ENCODE measurements at places on chromosomes 6 and 20.

- no peak for DNase-seq
Observed at GRCh38 chr20:4451487-4452081, 270.1 kb upstream of the PRND start.

- DNase-seq, result no peak
Observed at GRCh38 chr6:113994934-113995342, 24.0 kb upstream of the HDAC2 start.

- no peak for DNase-seq
Observed at GRCh38 chr6:106273087-106273486, 52.5 kb downstream of the ATG5 start.

DNA sequence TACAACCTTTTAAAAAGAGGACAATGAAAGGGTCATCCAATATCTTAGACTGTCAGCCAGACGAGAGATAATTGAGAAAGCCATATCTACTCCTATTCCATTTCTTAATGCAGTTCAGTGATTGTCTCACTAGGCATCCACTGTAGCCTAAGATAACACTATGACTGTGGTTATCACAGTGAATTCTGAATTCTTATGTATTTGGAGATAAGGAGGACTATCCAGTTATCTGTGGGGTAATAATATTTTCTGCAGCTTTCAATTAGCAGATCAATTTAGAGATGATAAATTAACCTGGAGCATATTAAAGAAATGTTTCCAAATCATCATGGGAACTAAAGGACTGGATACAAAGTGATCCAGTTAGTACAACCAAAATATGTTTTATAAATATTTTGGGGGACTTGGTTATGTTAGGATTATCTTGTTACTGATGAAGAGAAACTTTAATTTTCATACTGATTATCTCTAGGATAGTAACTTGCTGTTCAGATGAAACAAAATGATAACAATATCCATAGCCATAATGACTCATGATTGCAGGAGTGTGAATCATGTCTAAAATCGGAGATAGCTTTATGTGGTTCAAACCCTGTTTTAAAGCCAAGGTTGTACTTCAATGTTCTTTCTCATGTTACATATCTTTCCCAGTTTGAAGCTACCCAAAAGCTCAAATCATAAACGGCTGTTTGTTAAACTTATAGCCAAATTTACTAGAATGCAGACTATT lies 1152.0 kb downstream of the HACE1 start:
- no peak for DNase-seq

- no peak for DNase-seq
Observed at GRCh38 chr20:23399568-23400241, 21.6 kb downstream of the NAPB start.

DNA sequence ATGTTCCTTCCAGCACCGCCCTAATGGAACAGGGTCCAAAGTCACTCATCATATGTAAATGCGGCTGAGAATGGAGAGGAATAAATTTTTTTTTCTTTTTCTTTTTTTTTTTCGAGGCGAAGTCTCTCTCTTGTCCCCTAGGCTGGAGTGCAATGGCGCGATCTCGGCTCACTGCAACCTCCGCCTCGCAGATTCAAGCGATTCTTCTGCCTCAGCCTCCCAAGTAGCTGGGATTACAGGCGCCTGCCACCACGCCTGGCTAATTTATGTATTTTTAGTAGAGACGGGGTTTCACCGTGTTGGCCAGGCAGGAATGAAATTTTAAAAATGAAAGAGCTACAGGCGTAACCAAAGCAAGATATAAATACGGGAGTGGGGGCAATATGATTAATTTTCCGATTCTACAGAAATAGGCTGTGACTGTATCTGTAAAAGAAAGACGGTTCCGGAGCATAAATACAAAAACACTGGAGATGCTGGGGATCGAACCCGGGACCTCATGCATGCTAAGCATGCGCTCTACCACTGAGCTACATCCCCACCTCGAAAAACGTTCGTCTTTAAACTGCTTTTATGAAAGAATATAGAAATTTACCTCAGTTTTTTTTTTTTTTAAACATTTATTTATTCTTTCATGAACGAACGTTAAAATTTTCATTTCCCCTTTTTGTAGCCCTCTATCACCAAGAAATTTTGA lies 132.2 kb downstream of the GPX5 start:
- peak; percentile 38 for DNase-seq

- DNase-seq, result no peak
Observed at GRCh38 chr6:132813173-132813856, 1.1 kb upstream of the RPS12 start.

DNA sequence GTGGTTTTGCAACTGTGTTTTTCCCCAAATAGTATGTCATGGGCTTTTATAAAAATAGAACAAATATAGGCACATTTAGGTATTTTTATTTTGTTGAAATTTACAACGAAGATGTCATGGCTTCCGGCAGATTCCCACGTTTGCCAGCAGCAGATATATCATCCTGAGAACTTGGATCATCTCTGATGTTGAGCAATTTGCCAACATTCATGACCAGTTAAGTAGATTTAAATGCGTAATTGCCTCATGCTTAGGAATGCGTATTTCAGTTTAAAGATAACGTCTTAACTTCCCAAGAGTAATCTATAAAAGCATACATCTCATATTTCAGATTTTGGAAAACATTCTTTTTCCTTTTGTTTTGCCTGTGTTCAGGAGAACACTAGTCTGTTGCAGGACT lies 457.8 kb downstream of the QKI start:
- DNase-seq, result no peak

DNA sequence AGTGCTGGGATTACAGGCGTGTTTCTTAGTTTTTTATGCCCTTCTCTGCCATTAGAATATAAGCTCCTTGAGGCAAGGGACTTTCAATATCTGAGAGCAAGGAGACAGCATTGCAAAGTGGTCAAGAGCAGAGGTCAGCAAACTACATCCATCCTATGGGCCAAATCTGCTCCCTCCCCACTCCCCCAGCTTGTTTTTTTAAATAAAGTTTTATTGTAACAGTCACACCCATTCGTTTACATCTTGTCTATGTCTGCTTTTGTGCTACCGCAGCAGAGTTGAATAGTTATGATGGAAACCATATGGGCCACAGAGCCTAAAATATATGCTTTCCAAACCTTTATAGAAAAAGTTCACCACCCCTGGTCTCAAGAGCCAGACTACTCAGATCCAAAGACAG lies 227.9 kb downstream of the EYA2 start:
- no peak for DNase-seq

DNA sequence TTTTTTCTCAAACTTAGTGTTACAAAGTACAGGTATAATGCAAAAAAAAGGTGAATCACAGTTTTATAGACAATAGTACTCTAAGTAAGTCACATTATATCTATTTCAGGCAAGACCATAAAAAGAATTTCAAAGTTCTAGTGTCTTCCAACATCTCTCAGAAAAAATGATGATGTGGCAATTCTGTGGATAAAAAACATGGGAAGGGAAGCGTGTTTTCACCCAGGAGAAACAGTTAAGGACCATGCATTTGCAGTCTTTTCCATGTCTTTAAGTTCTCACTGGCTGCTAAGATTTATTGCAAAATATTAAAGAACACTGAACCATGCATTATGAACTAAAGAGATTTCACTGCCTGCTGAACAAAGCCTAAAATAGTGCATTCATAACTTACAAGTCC lies 1.8 kb downstream of the SSR1 start:
- DNase-seq, result no peak

- no peak for DNase-seq
Observed at GRCh38 chr6:117425431-117426153, at the start of gene ROS1. Gene ROS1, minus strand, starts transcription at chr6:117425942. Its CDS starts 286 bp downstream, at chr6:117425656.

DNA sequence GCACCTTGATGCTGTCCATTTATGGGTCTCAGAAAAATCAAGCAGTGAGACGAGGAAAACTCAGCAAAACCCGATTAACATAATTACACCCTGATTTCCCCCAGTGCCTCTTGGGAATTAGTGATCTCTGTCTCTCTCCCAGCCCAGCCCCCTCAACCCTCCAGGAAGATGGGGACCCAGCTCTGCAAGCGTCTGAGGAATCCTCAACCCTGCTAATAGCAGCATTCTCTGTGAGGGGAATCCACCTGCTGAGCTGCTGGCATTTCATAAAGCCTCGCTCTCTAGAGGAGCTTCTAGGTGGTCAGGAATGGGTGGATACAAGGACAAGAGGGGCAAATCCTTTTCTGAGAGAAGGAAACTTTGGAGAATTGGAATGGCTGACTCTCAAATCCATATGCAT lies 13.9 kb downstream of the NR2E1 start:
- no peak for DNase-seq

DNA sequence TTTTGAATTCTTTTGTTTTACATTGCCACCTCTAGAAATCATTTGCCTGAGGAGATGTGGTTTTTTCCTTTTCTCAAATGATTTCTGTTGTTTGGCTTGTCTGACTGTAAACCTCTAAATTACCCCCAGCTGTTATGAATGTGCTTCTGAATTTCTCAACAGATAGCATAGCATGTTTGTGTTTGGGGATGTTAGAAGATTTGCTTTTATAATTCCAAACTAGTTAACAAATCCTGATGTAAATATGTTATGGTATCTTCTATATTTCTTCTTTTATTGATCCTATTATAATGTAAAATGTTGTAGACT lies 31.6 kb upstream of the EZR start:
- DNase-seq, result no peak

GRCh38 chr6:45631396-45631795 lies 253.7 kb upstream of the SUPT3H start:
- DNase-seq, result no peak

DNA sequence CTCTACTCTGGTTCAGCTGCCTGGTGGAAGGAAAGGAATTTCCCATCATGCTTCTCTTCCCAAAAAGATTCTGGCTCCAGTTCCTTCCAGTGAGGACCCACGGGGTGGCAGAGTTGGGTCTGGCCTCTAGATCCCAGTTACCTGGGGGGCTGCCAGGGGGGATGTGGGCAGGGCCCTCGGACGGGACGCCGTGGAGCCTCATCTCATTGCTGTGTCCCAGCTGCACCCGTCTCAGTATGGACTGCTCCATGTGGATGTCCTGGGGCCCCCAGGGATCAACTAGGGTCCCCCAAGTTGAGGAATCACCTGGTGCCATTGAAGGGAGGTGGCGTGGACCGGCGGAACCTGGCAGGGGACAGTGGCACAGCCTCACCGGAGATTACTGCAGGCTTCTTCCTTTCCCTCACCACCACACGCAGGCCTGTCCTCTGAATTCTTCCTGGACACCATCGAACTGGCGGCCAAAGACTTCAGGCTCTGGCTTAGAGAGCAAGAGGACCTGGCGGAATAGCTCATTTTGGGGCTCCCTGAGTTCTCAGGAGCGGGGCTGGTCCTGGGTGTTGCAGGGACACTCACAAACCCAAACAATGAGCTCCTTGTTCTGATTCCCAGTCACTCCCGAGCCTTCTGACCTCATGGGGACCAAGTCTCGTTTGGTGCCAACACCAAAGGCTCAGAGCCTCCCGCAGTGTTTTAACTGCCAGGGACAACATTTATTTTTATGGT lies 8.5 kb downstream of the ZBP1 start:
- no peak for DNase-seq

DNA sequence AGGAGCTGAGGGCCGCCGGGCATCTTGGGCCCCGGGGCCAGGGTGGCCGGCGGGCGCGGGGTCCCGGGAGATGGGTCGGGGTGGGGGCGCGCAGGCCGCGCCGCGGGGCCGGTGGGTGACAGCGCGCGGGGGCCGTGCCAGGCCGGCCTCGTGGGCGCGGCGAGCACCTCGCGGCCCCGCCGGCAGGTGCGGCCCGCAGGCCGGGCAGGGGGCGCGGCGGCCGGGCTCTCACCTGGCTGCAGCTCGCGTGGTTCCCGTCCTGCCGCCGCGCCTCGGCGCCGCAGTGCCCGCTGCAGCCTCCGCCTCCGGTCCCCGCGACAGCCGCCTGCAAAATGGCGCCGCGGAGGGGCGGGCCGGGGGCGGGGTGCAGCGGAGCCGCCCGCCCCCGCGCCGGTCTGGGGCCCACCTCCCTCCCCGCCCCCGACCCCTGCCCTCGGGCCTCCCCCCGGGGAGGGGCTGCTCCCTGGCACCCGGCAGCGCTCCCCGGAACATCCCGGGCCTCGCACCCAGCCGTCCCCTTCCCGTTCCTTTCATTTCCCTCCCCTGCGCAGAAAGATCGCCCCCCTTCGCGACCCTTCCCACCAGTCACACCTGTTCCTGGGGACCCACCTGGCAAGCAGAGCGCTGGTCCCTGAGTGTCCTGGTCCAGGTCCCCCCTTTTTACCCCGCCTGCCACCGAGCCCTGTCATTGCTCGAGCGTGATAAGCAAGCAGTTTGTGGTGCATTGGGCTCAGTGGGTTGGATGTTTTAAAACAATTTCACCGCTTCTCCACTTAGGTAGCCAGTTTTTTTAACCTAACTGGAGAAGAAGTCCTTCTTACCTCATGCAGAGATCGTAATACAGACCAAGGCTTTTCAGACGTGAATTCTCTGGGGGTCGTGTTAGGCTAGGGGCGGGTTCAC lies at the start of gene SLC23A2:
Gene SLC23A2, minus strand, starts transcription at position 337 of the 903 bp plus-strand sequence. CDS start 68,948 bp downstream, outside the sequence.
- DNase-seq, result peak; percentile 33

DNA sequence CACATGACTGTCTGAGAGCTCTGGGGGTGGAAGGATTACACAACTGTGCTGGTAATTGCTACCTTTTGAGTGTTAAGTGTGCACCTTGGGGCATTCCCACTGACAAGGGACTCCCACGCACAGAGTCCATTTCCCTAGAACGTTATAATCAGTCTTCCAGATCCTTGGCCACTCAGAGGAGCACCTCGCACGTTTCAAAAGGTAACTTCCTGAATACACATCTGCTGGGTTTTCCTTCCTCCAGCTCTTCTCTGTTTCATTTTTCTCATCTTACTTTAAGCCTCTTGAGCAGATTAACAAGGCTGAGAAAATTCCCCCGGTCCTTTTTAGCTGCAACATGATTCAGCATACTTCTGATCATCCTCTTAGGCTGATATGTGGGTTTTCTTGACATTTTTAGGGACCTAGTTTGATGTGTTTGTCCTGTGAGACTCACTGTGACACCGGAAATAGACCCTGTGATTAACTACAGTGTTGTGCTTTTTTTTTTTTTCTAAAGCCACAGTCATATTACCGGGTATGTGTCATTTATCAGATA lies 98.4 kb upstream of the DUSP22 start:
- DNase-seq, result no peak

GRCh38 chr20:51378171-51378928 lies 164.2 kb downstream of the NFATC2 start:
- DNase-seq, result no peak

DNA sequence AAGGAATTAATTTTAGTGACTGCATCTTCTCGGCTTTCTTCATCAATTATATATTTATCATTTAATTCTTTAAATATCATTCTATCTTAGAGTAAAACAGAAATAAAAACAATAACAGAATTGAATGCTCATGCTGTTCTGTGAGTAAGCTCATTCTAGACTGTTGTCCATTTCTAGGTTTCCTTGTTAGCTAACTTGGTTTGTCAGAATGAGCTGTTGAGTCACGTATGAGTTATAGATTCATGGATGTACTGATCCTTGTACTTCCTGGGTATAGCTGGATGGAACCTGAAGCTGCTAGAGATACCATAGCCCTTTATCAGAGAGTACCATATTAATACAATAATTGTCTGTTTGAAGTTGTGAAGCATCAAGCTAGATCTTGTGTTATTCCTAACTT lies 515.3 kb downstream of the TENT5A start:
- DNase-seq, result no peak
